ENCODE measurements at places on chromosomes 11 and 22. TPM values are rescaled to one million over a fixed set of nuclear protein-coding genes. Genes with fewer than 3 reads are reported as not detected.

GNAZ gene
- 25.8 TPM for total RNA-seq

NF2 gene
- total RNA-seq = 22.9 TPM

NCR3LG1 gene
- 2.5 TPM for total RNA-seq

CRY2 gene
- total RNA-seq = 27.5 TPM

FAM181B gene
- total RNA-seq = 0.99 TPM

MFNG gene
- total RNA-seq = 8.0 TPM

TBX1 gene
- 3.1 TPM for total RNA-seq

P2RX6 gene
- total RNA-seq = 1.4 TPM

STIP1 gene
- total RNA-seq = 87.0 TPM

ZNF70 gene
- 2.6 TPM for total RNA-seq

VPREB1 gene
- not detected for total RNA-seq
